GM12878 (cell line): ENCODE measurements at places on chromosomes 5 and 9.
A peak's percentile ranks its signal among the peaks of the same experiment; 100 is the strongest.

- no peak for DNase-seq
Measured at GRCh38 chr5:181044662-181045305, 4.7 kb downstream of the BTNL9 start.

DNA sequence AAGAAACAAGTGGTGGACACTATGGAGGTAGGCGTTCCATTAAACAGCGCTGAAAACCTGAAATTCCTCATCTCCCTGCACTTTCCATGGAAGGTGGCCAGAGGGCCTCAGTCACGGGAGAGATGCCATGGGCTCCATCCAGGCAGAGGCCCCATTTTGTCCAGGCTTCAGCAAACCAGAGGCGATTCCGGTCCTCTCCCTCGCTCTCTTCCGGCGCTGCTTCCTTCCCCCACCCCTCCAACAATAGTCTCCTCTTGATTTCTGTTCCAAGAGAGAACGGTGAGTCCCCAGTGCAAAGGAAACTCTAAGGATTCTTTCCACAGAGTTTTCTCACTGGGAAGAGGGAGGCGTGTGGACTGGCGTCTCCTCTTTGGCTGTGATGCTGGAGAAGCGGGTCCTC, 7.5 kb downstream of the ZNF366 start:
- DNase-seq, result no peak

DNA sequence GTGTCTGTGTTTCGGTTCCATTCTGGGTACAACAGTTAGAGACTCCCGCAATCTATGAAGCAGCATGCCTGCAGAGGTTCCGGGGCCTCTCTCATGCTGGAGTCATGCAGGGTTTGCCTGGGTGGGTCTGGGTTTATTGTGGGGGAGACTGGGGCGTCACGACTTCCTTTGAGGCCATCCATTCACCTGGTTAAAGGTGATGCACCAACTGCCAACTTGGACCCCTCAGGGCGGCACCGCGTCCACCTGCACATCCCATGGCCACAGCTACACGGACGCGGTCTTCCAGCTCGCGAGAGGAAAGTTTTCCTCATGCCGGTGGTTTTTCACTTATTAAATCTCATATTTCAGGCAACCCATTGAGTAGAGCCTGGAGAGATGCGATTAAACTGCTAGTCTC, 30.9 kb upstream of the IRX4 start:
- no peak for DNase-seq

- DNase-seq, result no peak
Measured at GRCh38 chr5:168939156-168939800, 360.1 kb upstream of the PANK3 start.

- no peak for DNase-seq
Measured at GRCh38 chr5:171157775-171158174, 151.3 kb upstream of the TLX3 start.

GRCh38 chr5:180235077-180235476, 26.1 kb upstream of the RASGEF1C start:
- no peak for DNase-seq

DNA sequence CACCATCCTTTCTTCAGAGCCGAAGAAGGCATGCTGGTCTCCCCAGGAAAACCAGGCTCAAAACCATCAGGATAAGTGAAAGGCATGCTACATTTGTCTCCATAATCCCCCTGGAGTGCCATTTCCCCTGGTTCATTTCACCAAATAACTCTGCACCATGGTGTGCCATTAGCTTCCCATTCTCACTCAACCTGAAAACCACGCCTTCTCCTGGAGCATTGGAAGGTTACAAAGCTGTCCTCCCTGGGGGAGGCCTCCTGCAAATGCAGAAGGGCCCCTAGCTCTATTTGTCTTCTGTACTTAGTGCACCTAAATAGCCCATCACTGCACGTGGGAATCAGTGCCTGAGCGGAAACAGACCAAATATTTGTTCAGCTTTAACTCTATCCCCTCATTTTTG, 90.2 kb upstream of the ICE1 start:
- no peak for DNase-seq

- DNase-seq, result no peak
Measured at GRCh38 chr5:77709993-77710685, 66.0 kb downstream of the TBCA start.

- DNase-seq, result peak; percentile 45
Measured at GRCh38 chr9:1837453-1838084, 177.6 kb upstream of the SMARCA2 start.

GRCh38 chr5:170100066-170100943, 5.4 kb upstream of the FOXI1 start:
- DNase-seq, result peak; percentile 8

- DNase-seq, result no peak
Measured at GRCh38 chr9:124782661-124783574, 6.0 kb downstream of the OLFML2A start.

- DNase-seq, result no peak
Measured at GRCh38 chr5:82817897-82818676, 259.1 kb downstream of the TMEM167A start.

- no peak for DNase-seq
Measured at GRCh38 chr9:133759946-133760345, 21.8 kb upstream of the SARDH start.

- DNase-seq, result no peak
Measured at GRCh38 chr5:63011158-63011557, 432.5 kb downstream of the LRRC70 start.

DNA sequence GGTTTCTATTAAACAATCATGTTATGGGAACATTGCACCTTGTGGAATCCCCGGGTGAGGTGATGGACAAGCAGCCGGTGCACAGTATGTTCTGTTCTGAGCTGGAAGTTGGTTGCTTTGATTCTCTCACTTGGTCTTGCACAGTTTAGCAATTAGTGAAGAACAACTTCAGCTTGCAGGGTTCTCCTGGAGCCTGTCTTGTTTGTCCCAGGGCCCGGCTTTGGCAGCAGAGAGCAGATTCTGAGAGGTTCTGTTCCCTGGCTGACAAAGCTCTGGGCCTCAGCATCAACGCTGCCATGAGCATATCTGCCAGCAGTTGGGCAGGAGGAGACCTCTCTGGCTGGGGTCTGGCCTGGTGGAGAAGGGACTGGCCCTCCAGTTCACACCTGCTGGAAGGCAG, 16.9 kb downstream of the GADD45G start:
- no peak for DNase-seq
